Endothelial cell (in vitro differentiated cells): ENCODE measurements at places on chromosomes 2 and 18. TPM values are rescaled to one million over a fixed set of nuclear protein-coding genes. Genes with fewer than 3 reads are reported as not detected.

DNA sequence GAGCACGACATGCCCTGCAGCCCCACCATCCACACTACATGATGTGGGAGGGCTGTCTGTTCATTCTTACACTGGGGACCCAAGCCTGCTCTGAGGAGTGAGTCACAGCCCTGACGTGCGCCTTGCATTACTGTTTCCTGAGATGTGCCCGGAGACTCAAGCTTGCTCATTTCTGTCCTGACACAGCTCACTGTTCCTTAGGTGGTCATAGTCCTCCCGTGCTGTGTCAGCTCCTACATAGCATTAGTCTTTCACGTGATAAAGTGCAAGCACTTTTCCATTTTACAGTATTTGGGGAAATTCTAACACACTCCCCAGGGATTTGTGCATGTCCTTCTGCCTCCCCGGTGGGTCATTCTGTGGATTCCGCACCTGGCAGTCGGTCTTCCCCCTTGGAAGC, 46.2 kb upstream of the TRIM43B start:
- H3K36me3 ChIP-seq = peaks cover 16% of the 10 kb centered on the region
- H3K4me3 ChIP-seq = peak overlapping the region; percentile 47
- no peak for DNase-seq

RAMP1 gene
- total RNA-seq = 2.2 TPM

NMUR1 gene
- not detected for total RNA-seq

GRCh38 chr18:74139888-74140287, 7.7 kb downstream of the FBXO15 start:
- no peak overlapping the region for H3K4me3 ChIP-seq
- DNase-seq = no peak
- H3K27me3 ChIP-seq = peaks cover 6% of the 10 kb centered on the region
- H3K27ac ChIP-seq = no peak overlapping the region
- no peaks in the 10 kb centered on the region for H3K36me3 ChIP-seq

DNA sequence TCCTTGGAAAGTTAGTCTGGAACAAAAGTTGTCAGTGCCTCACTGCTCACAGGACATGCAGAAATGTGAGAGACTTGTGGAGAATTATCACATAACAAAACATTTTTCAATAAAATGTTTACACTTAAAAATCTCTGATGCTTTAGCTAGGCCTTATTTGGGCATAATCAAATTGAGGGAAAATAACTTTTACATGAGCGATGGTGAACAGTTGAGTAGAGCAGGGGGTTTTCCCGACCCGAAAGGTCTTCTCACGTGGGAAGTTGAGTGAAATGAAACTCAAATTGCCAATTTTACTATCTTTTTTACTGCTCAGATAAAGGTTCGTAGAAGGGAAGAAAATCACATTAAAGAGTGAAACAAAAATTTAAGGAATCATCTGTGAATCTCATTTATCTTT, 465.6 kb downstream of the MTX2 start:
- H3K36me3 ChIP-seq = no peaks in the 10 kb centered on the region
- no peak overlapping the region for H3K27ac ChIP-seq
- H3K4me1 ChIP-seq = no peaks in the 10 kb centered on the region
- DNase-seq = no peak

PRSS56 gene
- not detected for total RNA-seq

DNA sequence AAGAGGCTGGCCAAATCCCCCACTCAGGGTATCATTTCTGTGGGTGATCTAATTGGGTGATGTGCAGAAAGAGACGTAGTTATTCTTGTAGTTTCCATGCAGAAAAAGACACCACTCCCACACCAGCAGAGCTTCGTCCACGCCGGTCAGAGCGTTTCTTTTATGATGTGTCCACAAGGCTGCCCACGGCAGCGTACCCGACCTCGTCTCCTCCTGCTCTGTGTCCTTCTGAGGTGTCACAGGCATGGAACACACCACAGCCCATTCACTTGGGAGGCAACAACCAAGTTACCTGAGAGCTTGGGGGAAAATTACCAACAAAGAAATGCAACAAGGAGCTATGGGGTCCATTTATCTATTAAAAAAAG, 131.3 kb downstream of the PXDN start:
- H3K36me3 ChIP-seq = no peaks in the 10 kb centered on the region
- no peak for DNase-seq
- H3K27ac ChIP-seq = no peak overlapping the region
- H3K27me3 ChIP-seq = peaks cover 6% of the 10 kb centered on the region
- H3K4me1 ChIP-seq = peaks cover 10% of the 10 kb centered on the region
- H3K4me3 ChIP-seq = no peak overlapping the region

KATNAL2 gene
- total RNA-seq = 7.9 TPM

DNA sequence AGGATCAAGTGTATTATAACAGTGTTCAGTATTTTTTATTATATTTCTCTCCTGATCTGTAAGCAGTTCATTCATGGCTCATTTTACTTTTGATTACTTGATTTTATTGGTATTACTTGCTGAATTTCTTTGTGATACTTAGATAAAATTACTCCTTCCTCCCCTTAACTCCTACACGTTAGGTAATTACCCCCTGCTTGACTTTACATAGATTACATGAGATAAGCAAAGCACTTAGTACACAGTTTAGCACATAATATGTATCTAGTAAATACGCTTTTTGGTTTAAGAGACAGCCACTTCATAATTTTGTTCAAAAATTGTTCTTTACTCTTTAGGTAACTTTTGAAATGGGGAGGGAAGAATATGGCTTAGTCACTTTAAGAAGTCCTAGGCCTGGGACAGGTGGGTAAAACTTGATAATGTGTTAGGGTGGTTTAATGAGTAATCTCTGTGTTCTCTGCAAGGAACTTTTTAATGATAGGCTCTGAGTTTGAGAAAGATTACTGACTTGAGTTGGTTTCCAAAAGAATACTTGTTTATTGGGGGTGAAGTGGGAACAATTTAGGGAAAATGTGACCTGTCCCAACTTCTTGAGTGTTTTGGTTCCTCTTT, 80.9 kb downstream of the NCOA1 start:
- no peaks in the 10 kb centered on the region for H3K27me3 ChIP-seq
- peaks cover 11% of the 10 kb centered on the region for H3K4me1 ChIP-seq
- no peak for DNase-seq
- peaks cover 7% of the 10 kb centered on the region for H3K36me3 ChIP-seq

GRCh38 chr2:74927621-74928020, 30.8 kb upstream of the POLE4 start:
- H3K27me3 ChIP-seq = no peaks in the 10 kb centered on the region
- no peak overlapping the region for H3K27ac ChIP-seq
- H3K4me3 ChIP-seq = no peak overlapping the region
- H3K36me3 ChIP-seq = no peaks in the 10 kb centered on the region
- peaks cover 6% of the 10 kb centered on the region for H3K4me1 ChIP-seq

TRIM43 gene
- total RNA-seq = not detected
